ENCODE measurements at places on chromosomes 1 and 21.

DNA sequence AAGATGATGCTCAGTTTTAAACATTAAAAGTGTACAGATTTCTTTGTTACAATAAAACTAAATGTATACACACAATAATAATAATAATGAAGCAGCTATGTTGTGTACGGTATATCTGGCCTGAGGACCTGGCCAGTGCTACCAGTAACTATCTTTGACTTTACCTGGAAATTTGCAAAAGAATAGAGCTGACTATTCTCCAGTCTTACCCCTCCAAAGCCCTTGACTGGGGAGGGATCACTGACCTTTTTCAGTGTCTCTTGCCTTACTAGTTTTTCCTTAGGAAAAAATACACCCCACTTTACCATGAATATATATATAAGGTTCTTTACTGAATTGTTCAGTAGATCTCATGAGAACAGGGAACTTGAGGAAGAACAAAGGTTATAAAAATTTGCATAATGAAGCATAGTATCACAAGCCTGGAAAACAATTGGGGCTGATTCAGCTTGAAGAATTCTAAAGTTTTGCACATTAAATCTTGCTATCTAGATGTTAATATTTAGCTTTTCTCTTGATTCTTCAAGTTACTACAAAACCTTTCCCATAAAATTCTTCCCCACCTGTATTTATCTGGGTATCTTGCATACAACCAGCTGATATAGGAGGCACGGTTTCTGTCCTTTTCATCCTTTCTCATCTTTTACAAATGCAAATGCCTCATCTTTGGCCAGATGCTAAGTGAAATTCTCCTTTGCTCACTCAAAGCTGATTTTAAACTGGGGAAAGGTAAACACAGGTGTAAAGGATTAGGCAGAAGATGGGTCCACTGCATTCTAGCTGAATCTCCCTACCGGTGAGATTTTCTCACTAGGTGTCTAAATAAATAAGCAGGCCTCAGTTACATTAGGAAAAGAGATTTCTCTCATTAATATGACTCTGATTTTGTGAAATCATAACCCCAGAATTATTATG lies 25.0 kb upstream of the SLAMF1 start:
- DNase-seq = no peak

DNA sequence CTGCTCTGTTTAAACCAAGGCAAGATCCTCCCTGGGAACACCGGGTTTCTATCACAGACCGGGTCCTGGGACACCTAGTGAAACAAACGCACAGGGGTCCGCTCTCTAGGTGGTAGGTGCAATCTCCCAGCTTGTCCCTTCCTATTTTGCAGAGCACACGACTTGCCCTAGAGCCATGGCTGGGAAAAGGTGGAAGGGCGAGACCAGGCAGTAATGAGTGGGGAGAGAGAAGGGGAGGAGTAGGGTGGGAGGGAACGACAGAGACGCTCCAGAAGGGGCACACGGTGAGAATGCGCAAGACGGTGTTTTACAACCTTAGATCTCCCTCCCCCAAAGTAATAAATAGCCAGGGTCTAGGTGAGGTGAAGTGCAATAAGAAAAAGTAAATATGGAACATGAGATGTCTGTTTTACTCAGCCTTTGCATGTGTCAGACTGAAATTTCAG lies 9.3 kb upstream of the ARHGAP29 start:
- no peak for DNase-seq

DNA sequence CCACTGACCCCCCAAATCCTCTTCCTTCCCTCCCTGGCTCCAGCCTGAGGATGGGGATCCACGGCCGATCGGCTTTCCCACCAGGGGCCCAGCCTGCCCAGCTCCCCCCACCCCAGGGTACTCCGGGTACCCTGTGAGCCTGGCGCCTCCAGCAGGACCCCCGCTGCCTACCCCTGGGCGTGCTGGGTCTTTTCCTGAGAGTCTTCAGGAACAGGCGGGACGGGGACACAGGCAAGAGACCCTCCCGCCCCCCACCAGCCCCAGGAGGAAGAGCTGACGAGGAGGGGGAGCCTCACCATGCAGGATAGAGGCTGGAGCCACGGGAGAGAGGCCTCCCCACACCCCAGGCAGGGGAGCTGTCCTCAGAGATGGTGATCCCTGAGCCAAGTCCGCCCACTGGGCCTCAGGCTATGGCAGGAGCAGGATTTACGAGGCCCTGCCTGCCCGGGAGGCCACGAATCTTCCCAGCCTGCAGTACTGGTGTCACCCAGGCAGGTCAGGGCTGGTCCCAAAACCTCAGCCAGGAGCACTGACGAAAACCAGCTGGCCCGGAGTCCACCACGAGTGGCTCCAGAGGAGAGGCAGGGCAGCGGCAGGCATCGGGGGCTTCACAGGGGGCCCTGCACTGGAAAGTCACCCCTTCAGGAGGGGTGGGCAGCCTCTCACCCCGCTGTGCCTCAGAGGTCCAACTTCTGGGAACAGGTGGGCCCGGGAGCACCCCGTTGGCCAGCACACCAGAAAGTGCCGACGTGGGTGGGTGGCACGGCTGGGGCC lies 58.0 kb downstream of the MEGF6 start:
- no peak for DNase-seq

- DNase-seq = no peak
Observed at GRCh38 chr1:228090613-228091081, 8.1 kb downstream of the ARF1 start.

- no peak for DNase-seq
Observed at GRCh38 chr1:65866439-65866838, 73.7 kb downstream of the PDE4B start.

- no peak for DNase-seq
Observed at GRCh38 chr1:1116701-1117468, 996 bp upstream of the C1orf159 start.

Measured in foreskin melanocyte (primary cell).